ENCODE measurements at places on chromosomes 5 and 9. TPM values are rescaled to one million over a fixed set of nuclear protein-coding genes. Genes with fewer than 3 reads are reported as not detected.

- no peaks in the 10 kb centered on the region for H3K36me3 ChIP-seq
- H3K27me3 ChIP-seq: peaks cover 6% of the 10 kb centered on the region
- H3K27ac ChIP-seq: no peak overlapping the region
- DNase-seq: no peak
Measured at GRCh38 chr5:88824892-88825583, 57.9 kb downstream of the MEF2C start.

- H3K4me3 ChIP-seq: no peak overlapping the region
- no peak overlapping the region for H3K27ac ChIP-seq
- no peak for DNase-seq
- H3K27me3 ChIP-seq: no peaks in the 10 kb centered on the region
Measured at GRCh38 chr5:68272289-68272688, 56.7 kb downstream of the PIK3R1 start.

GRCh38 chr5:68290847-68291246 is 75.3 kb downstream of the PIK3R1 start:
- H3K36me3 ChIP-seq: peaks cover 30% of the 10 kb centered on the region
- no peaks in the 10 kb centered on the region for H3K27me3 ChIP-seq
- no peak overlapping the region for H3K27ac ChIP-seq
- DNase-seq: no peak
- peaks cover 62% of the 10 kb centered on the region for H3K4me1 ChIP-seq
- H3K4me3 ChIP-seq: no peak overlapping the region

SLC31A1 gene
- 16.1 TPM for total RNA-seq

DNA sequence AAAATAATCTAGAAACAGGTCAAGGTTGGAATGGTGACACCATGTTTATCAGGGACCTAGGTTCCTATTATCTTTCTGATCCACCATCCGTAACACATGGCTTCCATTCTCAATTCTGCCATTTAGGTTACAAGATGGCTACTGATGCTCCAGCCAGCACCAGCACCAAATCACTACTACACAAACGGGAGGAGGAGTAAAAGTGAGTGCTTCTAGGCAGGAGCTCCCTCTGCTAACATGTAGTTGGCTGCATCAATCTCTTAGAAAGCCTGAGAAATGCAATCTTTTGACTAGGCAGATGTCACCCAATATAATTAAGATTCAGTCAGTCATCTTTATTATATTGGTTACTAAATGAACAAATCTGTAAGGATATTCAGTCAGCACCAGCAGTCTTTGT is 515.9 kb downstream of the RAB3C start:
- H3K4me3 ChIP-seq: peak overlapping the region; percentile 11
- H3K4me1 ChIP-seq: peaks cover 82% of the 10 kb centered on the region
- H3K27me3 ChIP-seq: no peaks in the 10 kb centered on the region
- peaks cover 6% of the 10 kb centered on the region for H3K36me3 ChIP-seq
- peak overlapping the region; percentile 90 for H3K27ac ChIP-seq
